Activated CD4-positive, alpha-beta T cell treated with anti-CD3 and anti-CD28 coated beads, Interleukin-2, amount 10 ng/mL, durations not matched to agents 24 days and 14 days (primary cell): ENCODE measurements at places on chromosomes 16 and 17. TPM values are rescaled to one million over a fixed set of nuclear protein-coding genes. Genes with fewer than 3 reads are reported as not detected.

C1QTNF1 gene
- total RNA-seq: not detected in 2 replicates

KRTAP4-1 gene
- not detected in 2 replicates for total RNA-seq

- no peak for DNase-seq
These were observed 17.5 kb downstream of the SLC47A1 start for GRCh38 chr17:19551165-19551564.

- no peak for DNase-seq
These were observed 27.8 kb upstream of the TVP23A start for GRCh38 chr16:10846213-10846998.

CCDC137 gene
- total RNA-seq: 54.7 and 60.2 TPM in 2 replicates

TBC1D3C gene
- total RNA-seq: not detected in 2 replicates

ADAD2 gene
- total RNA-seq: not detected in 2 replicates

DNA sequence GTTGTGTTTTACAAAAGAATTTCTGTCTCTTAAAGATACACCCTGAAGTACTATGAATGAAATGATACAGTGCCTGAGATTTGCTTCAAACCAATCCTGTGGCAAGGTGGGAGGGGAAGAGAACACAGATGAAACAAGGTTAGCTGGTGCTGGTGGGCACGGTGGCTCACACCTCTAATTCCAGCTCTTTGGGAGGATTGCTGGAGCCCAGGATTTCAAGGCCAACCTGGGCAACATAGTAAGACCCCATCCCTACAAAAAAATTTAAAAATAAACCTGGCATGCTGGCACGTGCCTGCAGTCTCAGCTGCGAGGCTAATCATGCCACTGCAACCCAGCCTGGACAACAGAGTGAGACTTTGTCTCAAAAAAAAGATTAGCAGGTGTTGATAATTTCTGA is 67.3 kb upstream of the FA2H start:
- no peak for DNase-seq

- DNase-seq: no peak
These were observed 225.5 kb downstream of the LGALS9B start for GRCh38 chr17:20241855-20242254.

GRCh38 chr17:38451030-38451839 is 23.0 kb downstream of the ARHGAP23 start:
- DNase-seq: no peak

TBC1D3 gene
- not detected in 2 replicates for total RNA-seq

- DNase-seq: no peak
These were observed 740 bp downstream of the AATF start for GRCh38 chr17:36949461-36949927.

DNA sequence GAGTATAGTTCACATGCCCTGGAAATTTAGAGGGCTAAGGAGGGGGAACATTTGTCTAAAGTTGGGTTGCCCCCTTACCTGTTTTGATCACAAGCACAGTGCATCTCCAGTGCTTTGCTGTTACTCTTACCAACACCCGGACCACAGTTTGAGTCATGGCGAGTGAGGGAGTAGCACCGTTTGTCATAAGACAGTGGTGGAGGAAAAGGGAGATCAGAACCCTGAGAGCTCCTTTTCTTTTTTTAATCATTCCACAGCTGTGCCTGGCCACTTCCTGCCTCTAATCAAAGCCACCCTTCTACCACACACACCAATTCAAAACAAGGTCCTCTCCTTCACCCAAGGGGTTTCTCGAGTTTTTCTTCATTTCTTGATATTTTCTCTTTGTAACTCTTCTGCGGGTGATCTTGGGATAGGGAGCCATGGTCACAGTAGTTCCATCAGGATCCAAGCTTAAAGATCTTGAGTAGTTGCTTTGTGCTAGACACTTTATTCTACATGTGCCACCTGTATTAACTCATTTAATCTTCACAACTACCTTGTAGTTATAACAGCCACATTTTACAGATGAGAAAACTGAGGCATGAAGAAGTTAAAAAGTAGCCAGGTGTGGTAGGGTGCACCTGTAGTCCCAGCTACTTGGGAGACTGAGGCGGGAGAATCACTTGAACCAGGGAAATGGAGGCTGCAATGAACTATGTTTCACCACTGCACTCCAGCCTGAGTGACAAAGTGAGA is 5.0 kb upstream of the MYL4 start:
- peak; percentile 84 for DNase-seq

TENT4B gene
- 16.6 and 18.5 TPM in 2 replicates for total RNA-seq

GRCh38 chr16:28513484-28514181 is 7.0 kb upstream of the IL27 start:
- DNase-seq: no peak

GRCh38 chr16:57141822-57142631 is 43.8 kb downstream of the PSME3IP1 start:
- peak; percentile 75 for DNase-seq

DNA sequence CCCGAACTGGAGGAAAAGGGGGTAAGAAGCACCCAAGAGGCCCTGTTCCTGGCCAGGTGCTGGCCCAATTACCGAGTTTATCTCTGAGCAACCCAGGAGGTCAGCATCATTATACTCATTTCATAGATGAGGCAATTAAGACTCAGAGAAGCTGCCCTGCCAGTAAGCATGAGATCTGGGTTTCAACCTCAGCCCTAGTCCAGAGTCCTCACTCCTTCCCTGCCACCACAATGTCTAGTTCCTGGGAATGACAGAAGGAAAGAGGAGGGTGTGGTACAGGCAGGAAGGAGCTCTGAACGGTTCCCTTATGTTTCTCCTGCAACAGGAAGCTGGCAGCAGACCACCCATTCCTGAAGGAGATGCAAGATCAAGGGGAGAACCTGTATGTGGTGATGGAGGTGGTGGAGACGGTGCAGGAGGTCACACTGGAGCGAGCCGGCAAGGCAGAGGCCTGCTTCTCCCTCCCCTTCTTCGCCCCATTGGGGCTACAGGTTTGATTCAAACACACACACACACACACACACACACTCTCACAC is 7.4 kb downstream of the GSDMA start:
- DNase-seq: no peak

TCAP gene
- total RNA-seq: 0.83 and 1.0 TPM in 2 replicates

SLC2A4 gene
- 0.17 and 0.37 TPM in 2 replicates for total RNA-seq

KRT33B gene
- total RNA-seq: not detected in 2 replicates

GRCh38 chr17:81398832-81399411 is 3.7 kb downstream of the BAHCC1 start:
- no peak for DNase-seq

GRCh38 chr17:49748791-49749190 is 15.1 kb downstream of the FAM117A start:
- DNase-seq: peak; percentile 82

DNA sequence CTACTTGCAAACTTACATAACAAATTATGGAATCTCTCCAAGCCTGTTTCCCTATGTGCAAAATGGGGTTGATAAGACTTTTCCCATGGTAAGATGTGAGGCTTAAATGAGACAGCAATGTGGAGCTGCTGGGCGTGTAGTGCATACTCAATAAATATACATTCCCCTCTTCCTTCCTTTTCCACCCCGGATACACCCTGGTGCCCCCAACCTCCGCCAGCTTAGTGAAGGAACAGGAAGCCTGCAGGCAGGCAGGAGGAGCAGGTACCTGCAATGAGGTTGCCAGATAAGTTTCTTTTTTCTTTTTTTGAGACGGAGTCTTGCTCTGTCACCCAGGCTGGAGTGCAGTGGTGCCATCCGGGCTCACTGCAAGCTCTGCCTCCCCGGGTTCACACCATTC is 14.9 kb downstream of the C17orf50 start:
- no peak for DNase-seq

- DNase-seq: peak; percentile 97
These were observed at the start of gene ZNF771 for GRCh38 chr16:30407102-30407803. TSS of gene ZNF771 (plus strand) at chr16:30407606. CDS start at chr16:30408054, 448 bp downstream.

DNA sequence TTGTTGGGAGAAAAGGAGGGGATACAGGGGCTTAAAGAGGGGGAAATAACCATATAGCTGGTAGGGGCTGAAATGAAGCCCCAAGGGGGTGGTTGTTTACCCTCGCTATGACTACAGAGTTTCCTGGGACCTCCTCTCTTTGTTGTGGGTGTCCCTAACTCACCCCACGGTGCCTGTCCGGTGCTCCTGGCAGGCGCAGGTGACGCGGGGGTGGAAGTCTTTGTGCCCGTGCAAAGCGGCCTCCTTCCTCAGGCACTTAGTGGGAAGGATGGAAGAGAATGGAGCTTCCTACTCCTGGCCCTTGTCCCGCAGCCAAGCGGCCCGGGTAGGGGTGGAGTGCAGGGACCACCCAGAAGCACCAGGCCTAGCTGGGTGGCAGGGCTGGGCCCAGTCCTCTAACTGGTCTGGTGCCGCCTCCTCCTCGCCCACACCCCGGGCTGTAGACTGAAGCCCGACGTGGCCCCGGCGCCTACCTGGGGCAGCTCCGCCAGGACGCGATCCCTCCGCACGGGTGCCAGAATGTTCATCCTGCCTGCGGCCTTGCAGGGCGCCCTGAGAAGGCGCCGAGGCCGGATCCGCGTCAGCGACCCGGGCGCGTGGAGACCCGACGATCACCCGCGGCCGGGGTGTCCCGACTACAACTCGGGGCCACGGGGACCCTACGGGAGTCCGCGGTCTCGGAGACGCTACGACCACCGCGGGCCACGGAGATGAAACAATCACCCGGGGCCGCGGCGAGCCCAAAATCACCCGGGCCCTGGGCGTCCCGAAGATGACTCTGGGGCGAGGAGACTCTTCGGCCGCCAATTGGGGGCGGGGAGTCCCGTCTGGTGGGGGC is 709 bp downstream of the RAB34 start:
- peak; percentile 68 for DNase-seq

DNA sequence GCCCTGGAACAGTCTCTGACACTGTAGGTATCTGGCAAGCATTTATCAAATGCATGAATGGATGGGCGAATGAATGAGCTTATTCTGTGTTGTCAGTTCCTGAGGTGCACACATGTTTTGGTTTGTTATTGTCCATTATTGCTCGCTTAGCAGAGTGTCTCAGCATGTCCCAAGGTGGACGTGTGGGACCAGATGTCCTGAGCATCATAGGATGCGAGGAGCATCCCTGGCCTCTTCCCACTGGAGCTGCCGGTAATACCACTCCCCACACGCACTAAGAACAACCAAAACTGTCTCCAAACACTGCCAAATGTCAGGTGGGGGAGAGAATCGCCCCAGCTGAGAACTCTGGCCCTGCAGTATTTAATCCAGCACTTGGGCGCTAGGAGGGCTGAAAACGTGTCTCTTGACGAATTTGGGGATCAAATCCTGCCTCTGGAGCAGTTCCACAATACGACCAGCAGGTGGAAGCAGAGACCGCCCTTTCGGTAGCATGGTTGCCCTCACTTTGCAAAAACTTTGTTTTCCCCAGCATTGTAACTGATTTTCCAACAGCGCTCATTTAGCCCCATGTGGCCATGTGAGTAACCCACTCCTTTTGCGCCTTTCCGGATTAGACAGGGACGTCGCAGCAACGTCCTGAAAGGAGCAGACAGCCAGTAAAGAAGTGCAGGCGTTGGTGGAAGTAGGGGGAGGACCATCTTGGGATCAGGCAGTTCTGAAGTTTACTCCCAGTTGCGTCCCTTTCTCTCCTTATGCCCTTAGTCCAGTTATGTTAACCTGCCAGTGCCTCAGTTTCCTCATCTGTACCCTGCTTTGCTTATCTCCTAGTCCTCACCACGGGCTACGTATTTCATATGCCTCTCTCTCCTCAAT is 22.7 kb downstream of the TMEM114 start:
- DNase-seq: peak; percentile 93

ANTKMT gene
- 38.5 and 56.3 TPM in 2 replicates for total RNA-seq

GRCh38 chr17:81537343-81537855 is 9.2 kb downstream of the FSCN2 start:
- peak; percentile 70 for DNase-seq

SLC16A11 gene
- 0.16 and 0.40 TPM in 2 replicates for total RNA-seq

DNA sequence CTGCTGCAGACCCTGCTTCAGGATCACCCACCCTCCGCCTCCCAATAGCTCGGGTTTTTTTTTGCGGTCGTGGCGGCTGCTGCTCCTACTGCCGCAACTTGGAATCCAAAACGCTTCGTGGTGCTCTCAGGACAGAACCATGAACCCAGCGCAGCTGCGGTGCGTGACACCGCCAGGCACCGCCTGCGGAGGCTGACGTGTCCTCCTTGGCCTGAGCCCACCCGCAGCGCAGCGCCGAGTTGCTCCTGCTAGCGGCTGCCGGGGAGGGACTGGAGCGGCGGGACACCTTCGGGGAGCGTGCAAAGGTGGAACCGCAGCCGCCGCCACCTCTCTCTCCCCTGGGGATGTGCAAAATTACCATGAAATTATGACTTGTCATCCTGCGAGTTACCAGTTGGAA is 1893.0 kb downstream of the TP53TG3F start:
- DNase-seq: no peak
